ENCODE measurements at places on chromosomes 7 and 10.

GRCh38 chr10:105844676-105845570 is 1203.8 kb downstream of the SORCS3 start:
- no peak for DNase-seq

DNA sequence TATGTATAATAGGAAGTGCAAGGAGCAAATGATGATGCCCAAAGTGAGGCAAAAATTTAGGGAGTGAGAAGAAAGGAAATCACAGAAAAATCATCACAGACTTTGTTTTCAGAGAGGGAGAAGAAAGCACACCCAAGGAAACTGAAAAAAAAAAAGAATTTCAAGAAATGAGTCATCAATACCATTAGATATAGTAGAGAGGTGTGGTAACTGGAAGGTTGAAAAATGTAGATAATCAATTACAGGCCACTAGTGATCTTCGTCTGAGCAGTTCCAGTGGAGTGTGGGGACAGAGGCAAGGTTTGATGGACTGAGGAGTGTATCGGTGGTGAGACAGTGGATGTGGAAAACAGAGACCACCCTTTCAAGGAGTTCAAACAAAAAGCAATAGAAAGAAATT is 31.7 kb downstream of the ASB4 start:
- no peak for DNase-seq

GRCh38 chr10:31384589-31384949 is 65.6 kb downstream of the ZEB1 start:
- DNase-seq = no peak

- DNase-seq = no peak
These were observed 3.3 kb downstream of the PLXDC2 start for GRCh38 chr10:19819419-19820033.

- no peak for DNase-seq
These were observed 124.5 kb downstream of the SLC16A9 start for GRCh38 chr10:59585046-59585700.

- no peak for DNase-seq
These were observed 132.6 kb downstream of the MAGI2 start for GRCh38 chr7:79320741-79321473.

DNA sequence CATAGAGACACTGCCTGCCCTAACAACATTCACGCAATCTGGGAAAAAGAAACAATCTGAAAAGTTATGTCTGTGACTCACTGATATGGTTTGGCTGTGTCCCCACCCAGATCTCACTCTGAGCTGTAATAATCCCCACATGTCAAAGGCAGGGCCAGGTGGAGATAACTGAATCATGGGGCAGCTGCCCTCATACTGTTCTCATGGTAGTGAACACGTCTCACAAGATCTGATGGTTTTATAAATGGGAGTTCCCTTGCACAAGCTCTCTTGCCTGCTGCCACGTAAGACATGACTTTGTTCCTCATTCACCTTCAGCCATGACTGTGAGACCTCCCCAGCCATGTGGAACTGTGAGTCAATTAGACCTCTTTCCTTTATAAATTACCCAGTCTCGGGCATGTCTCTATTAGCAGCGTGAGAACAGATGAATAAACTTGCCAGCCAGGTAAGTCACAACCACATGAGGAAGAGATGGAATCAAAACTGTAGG is 341.5 kb upstream of the AOAH start:
- DNase-seq = no peak

GRCh38 chr7:30232391-30232790 is 52.0 kb upstream of the ZNRF2 start:
- DNase-seq = no peak

- no peak for DNase-seq
These were observed 624.1 kb downstream of the PTPRN2 start for GRCh38 chr7:157963526-157963925.

GRCh38 chr10:48437546-48437945 is 131.1 kb downstream of the MAPK8 start:
- no peak for DNase-seq

All from T-cell (primary cell).